ENCODE measurements at places on chromosomes 12 and 14.

DNA sequence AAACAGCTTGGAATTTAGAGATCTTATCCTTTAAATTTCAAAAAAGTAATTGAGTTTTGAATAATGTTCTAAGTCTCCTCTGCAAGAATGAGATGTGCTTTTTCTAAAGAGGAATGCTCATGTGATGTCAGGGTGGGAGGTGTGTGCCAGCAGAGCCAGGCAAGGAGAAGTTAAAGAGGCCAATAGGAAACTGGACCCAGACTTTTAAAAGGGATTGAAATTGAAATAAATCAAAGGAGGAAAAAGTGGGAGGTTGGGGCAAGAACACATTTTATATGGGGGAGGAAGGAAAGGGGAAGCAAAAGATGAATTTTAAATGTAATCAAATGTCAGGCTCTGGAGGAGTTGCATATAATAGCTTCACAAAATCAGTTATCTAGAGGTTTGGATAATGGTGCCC lies 126.1 kb downstream of the FIGNL2 start:
- DNase-seq: no peak

DNA sequence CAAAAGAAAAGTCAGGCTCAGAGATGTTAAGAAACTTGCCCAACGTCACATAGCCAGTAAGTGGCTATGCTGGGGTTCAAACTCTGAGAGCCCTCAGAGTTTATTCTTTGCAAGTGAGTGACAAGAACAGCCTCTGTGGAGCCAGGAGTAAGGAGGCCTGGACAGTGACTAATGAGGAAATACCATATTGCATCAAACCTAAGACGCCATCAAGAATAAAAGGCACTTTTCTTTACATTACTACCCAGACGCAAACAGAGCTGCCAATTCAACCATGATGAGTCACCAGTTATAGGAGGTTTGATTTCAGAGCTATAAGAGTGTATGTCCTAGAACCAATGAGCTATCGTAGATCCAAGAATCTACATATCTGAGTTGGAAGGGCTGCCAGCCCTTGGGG lies 9.4 kb downstream of the TNFRSF1A start:
- DNase-seq: no peak

GRCh38 chr14:85873006-85873405 lies 343.1 kb downstream of the FLRT2 start:
- DNase-seq: no peak

GRCh38 chr14:104219731-104220214 lies 81.4 kb downstream of the KIF26A start:
- no peak for DNase-seq

DNA sequence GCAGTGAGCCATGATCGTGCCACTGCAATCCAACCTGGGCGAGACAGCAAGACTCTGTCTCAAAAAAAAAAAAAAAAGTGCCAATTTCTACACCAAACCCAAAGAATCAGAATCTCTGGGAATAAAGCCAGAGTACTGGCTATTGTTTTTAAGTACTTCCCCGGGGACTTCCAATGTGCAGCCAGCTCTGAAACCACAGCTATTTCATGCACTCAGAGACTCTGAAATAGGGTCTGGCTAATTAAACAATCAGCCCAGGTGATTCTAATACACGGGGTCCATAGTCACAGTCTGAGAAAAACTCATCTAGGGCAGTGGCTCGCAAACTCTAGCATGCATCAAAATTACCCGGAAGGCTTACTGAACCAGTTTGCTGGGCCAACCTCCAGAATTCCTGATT lies 56.3 kb downstream of the SIX6 start:
- no peak for DNase-seq

DNA sequence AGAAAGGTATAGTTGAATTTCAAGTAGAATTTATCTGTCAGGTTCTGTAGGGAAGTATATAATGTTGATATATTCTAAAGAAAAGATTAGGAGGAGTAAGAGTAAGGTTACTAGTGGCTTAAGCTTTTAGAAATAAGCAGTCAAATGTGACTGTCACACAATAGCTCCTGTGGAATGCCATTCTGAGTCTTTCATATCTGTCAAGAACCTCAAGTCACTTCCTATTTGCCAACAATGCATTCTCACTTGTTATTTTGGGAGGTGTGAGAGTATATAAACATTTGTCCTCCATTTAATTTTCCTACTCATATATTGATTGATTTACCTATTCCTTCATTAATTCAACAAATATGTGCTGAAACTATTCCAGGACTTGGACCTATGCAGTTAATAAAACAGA lies 11.7 kb downstream of the CLEC9A start:
- no peak for DNase-seq

DNA sequence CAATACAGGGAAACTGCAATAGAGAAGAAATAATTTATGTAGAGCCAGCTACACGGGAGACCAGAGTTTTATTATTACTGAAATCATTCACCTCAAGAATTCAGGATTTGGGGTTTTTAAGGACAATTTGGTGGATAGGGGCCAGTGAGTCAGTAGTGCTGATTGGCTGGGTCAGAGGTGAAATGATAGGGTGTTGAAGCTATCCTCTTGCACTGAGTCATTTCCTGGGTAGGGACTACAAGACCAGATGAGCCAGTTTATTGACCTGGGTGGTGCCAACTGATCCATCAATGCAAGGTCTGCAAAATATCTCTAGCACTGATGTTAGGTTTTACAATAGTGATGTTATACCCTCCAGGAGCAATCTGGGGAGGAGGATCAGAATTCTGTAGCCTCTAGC lies 486.3 kb downstream of the LRIG3 start:
- DNase-seq: no peak

DNA sequence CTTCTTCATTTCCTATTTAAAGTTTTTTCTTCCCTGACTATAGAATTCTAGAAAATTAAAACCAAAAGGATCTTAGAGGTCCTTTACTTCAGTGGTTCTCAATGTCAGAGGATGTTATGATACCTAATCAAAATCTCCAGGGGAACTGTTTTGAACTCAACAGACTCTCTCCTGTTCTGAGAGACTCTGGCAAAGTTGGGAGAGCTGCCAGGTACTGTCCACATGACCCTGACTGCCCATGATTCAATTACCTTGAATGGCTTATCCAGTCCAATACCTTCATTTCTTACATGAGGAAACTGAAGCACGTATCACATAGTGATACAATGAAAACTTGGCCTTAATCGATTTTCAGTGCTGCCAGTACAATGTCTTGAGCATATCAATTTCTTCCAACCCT lies 16.6 kb downstream of the ALKBH1 start:
- DNase-seq: no peak
